Activated CD4-positive, alpha-beta memory T cell treated with anti-CD3 and anti-CD28 coated beads, Interleukin-2, amount 10 ng/mL, durations not matched to agents 7 days and 5 days (primary cell): ENCODE measurements at places on chromosomes 16 and 17.

GRCh38 chr17:61755078-61755477 is 108.2 kb downstream of the BRIP1 start:
- no peak for DNase-seq

- DNase-seq: peak; percentile 79
Measured at GRCh38 chr17:81514739-81515529, 2.3 kb upstream of the ACTG1 start.

DNA sequence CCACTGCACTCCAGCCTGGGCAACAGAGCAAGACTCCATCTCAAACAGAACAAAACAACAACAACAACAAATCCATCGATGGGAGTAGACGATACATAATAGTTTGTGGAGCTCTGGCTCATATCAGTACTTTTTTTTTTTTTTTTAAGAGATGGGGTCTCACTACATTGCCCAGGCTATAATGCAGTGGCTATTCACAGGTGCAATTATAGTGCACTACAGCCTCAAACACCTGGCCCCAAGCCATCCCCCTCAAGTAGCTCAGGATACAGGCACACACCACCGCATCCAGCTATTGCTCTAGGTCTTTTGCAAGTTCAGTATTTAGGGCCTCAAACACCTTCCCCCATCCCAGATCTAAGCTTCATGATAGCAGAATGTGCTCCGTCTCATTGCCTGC is 110.6 kb downstream of the KATNIP start:
- DNase-seq: no peak

DNA sequence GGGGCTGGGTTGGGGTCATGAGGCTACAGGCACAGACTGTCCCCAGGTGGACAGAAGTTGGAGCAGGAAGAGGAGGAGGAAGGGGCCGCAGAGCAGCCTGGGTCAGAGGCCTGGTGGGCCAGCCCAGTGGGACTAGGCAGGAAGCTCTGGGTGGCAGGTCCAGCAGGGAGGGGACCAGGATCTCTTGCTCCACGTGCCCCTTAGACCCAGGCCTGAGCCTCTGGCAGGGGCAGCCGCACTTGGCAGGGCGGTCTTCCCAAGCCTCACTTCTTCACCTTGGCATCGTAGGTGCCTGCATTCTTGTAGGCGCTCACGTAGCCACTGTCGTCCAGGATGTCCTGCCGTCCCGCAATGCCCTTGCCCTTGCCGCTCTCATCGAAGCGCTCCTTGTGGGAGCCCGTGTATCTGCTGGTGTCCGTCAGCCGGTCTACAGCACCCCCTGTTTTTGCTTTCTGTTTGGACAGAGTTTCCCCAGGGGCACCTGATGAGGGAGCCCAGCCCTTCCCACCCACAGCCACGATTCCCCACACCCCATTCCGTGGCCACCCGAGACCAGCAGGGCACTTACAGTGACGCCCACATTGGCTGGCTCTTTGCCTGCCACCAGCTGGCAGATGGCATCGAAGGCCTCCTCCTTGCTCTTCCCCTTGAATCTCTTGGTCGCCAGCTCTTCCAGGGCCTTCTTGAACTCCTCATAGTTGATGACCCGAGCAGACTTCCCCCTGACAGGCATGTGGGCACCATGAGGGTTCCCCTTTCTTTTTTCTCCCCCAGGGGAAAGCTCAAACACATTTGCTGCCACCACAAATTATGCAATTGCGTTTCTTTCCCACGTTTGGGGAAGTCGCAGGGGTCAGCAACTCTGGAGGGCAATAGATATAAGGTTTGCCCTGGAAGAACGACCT is 3.1 kb downstream of the TPPP3 start:
- DNase-seq: no peak

GRCh38 chr17:4605826-4606225 is 21.5 kb downstream of the SMTNL2 start:
- no peak for DNase-seq

GRCh38 chr17:52298881-52299280 is 140.4 kb upstream of the CA10 start:
- DNase-seq: no peak

DNA sequence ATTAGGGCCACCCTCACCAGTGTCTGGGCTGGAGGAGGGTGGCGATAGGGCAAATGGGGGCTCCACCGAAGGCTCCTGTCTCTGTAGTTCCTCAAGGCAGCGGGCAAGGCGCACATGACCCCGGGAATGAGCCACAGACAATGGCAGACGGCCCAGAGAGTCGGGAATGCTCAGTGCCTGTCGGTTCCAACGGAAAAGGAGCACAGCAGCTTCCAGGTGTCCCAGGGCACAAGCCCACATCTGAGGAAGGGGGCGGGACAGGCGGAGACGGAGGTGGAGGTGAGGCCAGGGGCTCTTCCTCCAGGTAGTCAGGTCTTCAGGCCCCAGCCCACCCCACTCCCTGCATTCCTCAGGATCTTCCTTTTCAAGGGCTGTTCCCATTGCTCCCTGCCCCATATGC is 5.1 kb upstream of the SPAG7 start:
- DNase-seq: no peak

DNA sequence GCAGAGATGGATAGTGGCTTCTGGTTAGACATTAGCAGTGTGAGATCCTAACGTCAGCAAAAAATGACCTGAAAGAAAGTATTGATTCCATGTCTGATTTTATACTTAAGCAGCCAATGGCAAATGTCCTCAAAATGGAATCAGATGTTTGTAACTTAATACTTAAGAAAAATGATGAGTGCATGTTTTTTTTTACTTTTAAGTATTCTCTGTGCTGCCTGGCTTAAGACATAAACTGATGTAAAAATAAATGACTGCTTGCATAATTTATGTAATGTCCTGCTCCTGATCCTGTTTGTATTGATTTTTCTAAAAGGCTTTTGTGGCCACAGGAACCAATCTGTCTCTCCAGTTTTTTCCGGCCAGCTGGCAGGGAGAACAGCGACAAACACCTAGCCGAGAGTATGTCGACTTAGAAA is 7.4 kb downstream of the CBFB start:
- DNase-seq: no peak
